Activated T-cell treated with anti-CD3 and anti-CD28 coated beads, Interleukin-2, amount 50 U/mL, for 24 hours (primary cell): ENCODE measurements at places on chromosomes 1 and 21.

- no peak for DNase-seq
These were observed 29.5 kb upstream of the CBR3 start for GRCh38 chr21:36105327-36105842.

- no peak for DNase-seq
These were observed 4.3 kb upstream of the MTFR1L start for GRCh38 chr1:25815208-25816111.

DNA sequence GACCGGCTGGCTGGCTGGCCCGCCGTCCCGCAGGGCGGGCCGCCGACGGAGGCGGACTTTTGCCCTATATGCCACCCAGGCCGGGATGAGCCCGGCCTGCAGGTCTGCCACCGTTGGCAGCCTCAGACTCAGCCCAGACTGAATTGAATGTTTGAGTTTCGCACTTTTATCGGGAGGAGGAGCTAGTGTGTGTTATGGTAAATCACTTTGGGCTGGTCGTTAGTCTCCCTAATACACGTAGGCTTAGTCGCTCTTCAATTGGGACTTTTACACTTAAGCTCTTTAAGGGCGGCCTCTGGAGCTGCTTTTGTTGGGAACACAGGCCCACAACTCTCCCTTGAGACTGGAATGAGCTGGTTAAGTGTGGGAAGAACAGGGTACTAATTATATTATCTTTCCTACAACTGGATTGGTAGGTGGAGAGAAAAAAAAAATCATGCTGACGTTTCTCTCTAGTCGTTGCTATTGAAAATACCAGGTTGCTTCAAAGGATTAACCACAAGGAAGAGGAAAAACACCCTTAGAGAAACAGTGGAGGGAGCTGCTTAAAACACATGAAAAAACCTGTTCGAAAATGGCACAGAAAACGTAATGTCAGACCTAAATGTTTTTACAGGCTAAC is 1.4 kb upstream of the IRF2BP2 start:
- DNase-seq, result no peak

DNA sequence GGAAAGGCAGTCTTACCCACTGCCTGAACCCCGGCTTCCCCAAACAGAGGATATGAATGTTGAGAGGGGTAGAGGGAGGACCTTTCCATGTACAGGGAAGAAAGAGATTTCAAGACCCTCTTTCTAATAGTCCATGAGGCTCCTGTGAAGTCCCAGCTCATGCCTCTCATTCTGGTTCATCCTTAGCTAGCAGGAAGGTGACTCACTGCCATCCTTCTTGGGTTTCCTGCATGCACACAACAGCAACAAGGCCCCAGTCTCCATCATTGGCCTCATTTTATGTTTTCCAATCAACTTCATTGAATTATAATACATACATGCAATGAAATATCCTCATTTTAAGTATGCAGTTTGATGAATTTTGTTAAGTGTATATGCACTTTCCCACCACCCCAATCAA is 46.2 kb downstream of the SYT2 start:
- no peak for DNase-seq

GRCh38 chr1:60809204-60809980 is 273.0 kb upstream of the NFIA start:
- DNase-seq, result no peak

DNA sequence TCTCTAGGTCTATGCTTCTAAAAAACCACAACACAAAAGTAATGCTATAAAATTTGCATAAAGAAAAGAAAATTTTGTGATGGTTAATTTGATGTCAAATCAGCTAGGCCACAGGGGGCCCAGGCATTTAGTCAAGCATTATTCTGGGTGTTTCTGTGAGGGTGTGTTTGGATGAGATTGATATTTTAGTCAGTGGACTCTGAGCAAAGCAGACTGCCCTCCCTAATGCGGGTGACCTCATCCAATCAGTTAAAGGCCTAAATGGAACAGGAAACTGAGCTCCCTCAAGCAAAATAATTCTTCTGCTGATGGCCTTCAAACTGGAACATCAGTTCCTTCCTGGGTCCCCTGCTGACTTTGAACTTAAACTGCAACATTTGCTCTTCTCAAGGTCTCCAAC is 358.0 kb downstream of the DSCAM start:
- DNase-seq, result no peak

GRCh38 chr1:244755673-244756072 is 79.8 kb upstream of the COX20 start:
- no peak for DNase-seq

DNA sequence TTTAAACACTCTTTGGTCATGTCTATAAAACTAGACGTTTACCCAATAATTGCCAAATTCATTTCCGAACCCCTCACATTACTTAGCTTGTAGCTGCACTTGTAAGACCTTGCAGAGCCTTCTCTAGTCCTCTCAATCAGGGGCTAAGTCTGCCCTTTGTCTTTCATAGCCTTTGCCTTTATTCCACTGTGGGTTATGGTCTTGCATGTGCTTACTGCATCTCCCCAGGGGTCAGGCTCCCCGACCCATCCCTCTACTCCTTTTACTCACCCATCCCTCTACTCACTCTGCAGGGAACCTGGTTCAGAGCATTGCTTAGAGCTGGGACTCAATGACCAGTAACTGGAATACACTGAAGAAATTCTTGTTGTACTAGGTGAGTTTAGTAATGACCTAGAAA is 235.4 kb downstream of the PCP4 start:
- no peak for DNase-seq

DNA sequence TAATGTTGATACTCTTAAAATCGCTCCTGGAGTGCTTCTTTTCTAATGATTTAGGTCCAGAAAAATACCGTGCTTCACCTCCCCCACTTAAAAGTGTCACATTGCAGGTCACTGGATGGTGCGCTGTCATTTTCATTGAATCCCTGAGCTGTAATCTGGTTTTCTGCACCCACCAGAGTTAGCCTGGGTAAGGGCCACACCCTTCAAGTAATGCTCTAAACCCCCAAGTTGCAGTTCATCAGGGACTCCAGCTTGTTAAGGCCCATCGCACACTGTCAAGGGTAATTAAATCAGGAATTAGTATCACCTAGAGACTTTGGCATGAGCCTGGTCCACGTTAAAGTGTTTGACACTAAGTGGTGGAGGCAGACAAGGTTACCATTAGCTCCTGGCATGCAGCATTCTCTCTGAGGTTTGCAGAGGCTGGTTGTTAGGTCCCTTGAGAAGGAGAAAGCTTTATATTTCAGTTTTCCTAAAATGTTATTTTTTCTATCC is 34.0 kb downstream of the ASTN1 start:
- DNase-seq, result no peak

DNA sequence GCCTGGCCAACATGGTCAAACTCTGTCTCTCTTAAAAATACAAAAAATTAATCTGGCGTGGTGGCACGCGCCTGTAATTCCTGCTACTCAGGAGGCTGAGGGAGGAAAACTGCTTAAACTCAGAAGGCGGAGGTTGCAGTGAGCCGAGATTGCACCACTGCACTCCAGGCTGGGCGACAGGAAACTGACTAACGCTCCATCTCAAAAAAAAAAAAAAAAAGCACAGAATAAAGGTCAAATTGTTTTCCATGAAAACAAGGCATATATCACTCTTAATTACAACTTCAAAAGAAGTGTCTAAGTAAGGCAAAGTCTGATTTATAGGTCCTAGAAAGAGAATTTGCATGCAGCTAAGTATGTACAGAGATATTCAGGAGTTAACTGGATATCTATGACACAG is 25.6 kb downstream of the EYA3 start:
- DNase-seq, result peak; percentile 48

DNA sequence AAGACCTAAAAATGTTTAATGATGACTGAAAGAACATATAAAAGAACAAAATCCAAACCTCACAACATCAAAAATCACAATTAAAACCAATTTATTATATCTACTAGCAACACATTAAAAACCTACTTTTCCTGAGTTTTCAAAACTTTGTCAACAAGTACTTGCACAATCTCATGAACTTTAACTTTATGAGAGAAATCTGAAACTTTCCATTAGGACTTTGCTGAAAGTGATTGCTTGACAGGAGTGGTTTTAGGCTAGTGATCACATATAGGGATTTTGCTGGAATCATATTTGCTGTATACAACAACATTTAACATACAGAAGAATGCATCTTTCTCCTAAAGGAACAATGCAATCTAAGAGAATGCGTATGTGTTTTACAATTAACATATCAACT is 13.2 kb downstream of the HNRNPR start:
- DNase-seq, result no peak

DNA sequence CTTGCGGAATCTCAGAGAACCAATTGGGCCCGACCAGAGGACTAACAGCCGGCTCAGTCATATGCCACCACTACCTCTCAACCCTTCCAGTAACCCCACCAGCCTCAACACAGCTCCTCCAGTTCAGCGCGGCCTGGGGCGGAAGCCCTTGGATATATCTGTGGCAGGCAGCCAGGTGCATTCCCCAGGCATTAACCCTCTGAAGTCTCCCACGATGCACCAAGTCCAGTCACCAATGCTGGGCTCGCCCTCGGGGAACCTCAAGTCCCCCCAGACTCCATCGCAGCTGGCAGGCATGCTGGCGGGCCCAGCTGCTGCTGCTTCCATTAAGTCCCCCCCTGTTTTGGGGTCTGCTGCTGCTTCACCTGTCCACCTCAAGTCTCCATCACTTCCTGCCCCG is 49.8 kb downstream of the ACP6 start:
- no peak for DNase-seq

DNA sequence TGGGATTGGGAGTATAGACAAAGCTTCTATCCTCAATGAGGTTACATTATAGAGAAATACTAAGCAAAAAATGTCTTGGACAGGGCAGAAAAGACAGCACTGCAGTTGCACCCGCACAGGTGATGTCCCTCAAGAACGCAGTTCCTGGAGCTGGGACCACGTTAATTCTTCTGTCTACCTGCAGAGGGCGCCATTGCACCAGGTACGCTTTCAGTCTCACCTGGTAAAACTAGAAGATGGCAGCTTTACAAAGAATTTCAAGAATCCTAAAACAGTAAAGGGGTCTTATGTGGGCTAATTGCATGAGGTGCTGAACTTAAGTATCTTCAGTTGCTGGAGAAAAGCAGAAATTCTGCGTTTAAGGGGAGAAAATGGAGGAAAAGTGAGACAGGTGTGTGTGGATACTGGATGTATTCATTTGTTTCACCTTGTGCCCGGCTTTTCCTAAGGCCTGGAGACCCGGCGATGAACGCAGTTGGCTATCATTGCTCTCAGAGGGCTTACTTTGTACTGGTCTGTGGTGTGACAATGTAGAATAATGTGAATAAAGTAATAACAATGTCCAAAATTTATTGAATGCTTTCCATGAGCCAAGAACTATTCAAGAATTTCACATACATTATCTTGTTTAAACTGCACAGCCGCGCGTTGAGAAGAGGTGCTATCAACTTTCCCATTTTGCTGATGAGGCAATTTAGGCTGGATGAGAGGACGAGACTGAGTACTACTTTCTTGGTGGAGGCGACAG is 276.3 kb upstream of the GREM2 start:
- no peak for DNase-seq

DNA sequence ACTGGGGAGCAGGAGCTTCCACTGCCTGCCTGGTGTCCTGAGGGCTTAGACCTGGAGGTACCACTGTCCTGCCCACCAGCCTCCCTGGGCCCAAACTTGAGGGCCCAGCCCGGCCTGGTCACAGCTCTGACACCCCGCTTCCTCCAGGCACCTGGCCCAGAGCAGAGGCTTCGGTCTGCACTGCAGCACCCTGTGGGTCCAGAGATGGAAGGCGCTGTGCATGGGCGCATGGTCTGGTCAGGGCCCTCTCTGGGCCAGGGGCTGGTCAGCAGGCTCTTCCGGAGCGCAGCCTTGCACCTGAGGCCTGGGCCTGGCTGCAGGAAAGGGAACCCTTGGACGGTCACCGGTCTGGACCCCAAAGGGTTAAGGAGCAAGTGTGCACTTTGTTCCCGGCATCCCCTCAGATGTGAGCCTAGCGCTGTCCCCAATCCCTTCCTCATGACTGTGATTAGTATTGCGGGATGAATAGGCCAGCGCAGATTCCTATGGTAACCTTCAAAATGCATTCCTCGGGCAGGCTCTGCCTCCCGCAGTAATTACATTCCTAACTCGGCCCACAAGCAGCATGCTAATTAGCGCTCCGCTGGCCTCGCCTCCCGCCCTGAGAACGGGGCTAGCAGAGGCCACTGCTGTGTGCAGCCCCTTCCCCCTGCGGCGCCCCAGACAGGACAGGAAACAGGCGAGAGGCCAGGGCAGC is 36.3 kb downstream of the PRDM16 start:
- DNase-seq, result no peak

- no peak for DNase-seq
These were observed 687.3 kb downstream of the BRINP3 start for GRCh38 chr1:189790335-189790734.

DNA sequence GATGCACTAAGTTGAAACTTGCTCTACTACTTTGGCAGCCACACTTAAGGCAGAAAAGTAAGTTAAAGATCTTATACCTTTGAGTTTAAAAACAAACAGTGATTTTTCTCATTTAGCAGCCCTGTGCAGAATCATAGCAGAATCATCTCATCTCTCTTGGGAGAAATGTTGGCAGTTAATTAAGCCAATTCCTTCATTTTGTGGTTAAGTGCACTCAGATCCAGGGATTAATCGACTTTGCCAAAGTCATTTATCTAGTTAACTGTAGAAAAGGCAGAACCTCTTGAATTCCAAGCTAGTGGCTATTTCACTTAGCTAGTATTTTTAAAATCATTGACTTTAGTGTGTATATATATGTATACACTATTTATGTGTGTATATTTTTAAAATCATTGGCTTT is 125.0 kb downstream of the GPR52 start:
- DNase-seq, result no peak

- DNase-seq, result no peak
These were observed 162.1 kb downstream of the PATJ start for GRCh38 chr1:61904354-61904753.

DNA sequence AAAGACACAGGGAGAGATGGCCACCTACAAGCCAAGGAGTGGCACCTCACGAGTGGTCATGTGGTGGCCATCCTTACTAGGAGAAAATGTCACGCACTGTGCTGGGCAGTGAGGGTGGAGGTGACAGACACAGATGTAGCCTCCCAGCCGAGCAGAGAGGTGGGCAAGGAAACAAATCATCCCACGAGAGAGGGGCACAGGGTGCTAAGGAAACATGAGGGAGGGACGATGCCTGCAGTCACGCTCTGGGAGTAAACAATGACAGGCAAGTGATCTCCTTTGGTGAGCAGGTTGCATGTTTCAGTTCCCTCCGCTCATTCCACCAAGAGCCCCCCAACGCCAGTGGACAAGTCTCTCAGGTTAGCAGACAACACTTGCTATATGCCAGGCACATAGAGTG is 65.8 kb downstream of the CD247 start:
- DNase-seq, result peak; percentile 37

- no peak for DNase-seq
These were observed 99.5 kb downstream of the MAN1A2 start for GRCh38 chr1:117466761-117467160.

DNA sequence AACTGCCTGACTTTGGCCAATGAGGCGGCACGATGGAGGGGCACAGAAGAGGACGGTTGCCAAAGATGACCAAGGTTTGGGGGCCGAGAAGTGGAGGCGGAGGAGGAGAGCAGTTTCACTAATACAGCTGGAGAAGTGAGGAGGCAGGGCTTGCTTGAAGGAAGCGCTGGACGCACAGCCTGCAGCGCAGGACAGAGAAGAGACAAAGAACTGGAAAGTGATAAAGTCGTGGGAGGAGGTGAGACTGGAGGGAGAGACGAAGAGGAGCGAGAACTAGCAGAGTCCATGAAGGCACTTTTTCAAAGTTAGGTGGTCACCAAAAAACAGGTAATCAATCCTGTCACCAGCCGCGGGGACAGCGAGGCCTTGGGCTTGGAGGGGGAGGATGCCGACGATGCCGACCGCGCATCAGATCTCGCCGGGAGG is 771 bp downstream of the PACC1 start:
- DNase-seq, result no peak

GRCh38 chr1:76959556-76959955 is 92.3 kb downstream of the ST6GALNAC5 start:
- no peak for DNase-seq
